ENCODE measurements at places on chromosomes 5 and 9.

- DNase-seq, result no peak
Measured at GRCh38 chr9:71250581-71250980, 129.2 kb upstream of the TRPM3 start.

DNA sequence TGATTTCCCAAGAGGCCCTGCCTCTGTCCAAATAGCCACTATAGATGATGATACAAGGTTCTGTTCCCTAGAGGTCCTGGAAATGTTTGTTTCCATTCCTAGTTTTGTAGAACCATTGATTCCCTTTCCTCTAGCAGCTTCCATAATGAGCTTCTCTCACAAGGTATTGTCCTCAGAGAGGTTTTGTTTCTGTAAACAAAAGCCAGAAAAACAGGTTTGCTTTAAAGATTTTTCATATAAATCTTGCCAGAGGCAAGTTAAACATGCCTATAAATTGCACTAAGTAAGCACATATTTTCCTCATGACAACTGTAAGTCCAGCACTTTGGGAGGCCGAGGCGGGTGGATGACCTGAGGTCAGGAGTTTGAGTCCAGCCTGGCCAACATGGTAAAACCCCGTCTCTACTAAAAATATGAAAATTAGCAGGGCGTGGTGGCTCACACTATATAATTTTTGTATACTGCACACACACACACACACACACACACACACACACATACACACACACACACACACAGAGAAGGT, 1787.7 kb downstream of the EFNA5 start:
- DNase-seq, result no peak

DNA sequence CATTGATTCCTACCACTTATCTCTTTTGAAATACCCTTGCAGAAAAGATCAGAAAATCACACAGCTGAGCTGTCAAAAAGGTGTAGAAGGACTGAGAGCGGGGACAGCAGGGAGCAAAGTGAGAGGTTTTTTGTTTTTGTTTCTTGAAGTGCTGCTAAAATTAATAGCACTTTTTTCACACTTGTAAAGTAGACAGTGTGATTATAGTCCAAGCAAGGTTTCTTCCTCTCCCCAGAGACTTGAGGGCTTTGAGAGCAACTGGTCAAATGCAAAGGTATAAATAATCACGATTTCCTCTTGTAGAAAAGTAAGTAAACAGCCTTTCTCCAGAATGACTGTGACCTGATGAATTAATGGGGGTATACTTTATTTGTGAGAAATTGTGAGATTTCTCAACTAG, 326.9 kb downstream of the ZNF608 start:
- DNase-seq, result no peak

DNA sequence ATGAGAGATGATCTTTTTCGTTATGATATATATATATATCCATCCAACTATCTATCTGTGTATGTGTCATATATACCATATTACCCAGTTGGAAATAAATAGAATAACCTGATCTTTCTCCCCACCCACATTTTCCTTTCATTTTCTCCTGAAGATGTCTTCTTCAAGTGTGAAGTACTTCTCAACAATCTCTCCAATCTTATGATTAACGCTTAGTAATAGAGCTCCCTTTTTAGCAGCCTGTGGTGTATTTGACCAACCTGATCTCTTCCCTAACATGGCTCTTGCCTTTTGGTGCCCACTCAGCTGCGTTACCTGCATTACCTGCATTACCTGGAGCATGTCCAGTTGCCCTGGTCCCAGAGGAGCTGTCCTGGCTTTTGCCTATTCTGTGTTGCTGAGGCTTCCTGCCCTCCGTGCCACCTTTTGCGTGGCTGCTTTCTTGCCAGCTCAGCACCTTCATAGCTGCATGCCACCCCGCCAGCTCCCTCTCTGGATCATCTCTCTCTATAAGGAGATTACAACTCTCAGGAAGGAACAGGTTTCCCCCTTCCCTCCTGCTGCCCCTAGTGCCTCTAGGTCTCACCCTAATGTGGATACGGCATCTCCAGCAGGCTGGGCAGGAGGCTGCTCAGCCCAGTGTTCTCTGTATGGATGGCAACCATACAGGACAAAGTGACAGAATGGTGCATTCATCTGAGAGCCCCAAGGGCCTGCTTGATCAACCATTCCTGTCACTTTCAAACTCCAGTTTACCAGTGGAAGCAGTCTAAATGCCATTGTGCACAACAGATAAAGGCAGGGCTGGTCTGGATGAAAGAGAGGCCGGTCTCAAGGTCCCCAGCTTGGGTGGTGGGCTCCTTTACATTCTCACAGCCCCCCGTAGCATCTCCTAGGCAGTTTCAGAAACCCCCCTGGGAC, 126.7 kb downstream of the GADD45G start:
- DNase-seq, result no peak

- DNase-seq, result no peak
Measured at GRCh38 chr5:91142386-91142785, 240.7 kb downstream of the ARRDC3 start.

- no peak for DNase-seq
Measured at GRCh38 chr9:122209451-122209850, 19.3 kb downstream of the LHX6 start.

DNA sequence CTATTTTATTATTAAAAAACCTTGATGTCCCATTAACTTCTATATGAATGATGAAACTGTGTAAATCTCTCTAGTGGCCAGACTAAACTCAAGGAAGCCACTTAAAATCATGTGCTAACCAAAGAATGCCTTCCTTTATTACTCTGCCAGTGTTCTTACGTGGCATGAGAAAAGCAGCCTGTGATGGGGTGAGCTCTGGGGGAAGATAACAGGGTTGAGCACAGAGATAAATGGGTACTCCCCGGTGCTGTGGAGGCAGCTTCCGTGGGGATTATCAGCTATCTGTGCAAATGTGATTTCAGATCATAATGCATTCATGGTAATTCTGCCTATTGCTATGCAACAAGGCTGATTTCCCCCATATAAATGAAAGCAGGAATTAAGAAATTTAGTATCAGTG, 181.3 kb downstream of the CAVIN4 start:
- no peak for DNase-seq

- DNase-seq, result no peak
Measured at GRCh38 chr5:111513131-111513520, 791 bp upstream of the STARD4 start.

DNA sequence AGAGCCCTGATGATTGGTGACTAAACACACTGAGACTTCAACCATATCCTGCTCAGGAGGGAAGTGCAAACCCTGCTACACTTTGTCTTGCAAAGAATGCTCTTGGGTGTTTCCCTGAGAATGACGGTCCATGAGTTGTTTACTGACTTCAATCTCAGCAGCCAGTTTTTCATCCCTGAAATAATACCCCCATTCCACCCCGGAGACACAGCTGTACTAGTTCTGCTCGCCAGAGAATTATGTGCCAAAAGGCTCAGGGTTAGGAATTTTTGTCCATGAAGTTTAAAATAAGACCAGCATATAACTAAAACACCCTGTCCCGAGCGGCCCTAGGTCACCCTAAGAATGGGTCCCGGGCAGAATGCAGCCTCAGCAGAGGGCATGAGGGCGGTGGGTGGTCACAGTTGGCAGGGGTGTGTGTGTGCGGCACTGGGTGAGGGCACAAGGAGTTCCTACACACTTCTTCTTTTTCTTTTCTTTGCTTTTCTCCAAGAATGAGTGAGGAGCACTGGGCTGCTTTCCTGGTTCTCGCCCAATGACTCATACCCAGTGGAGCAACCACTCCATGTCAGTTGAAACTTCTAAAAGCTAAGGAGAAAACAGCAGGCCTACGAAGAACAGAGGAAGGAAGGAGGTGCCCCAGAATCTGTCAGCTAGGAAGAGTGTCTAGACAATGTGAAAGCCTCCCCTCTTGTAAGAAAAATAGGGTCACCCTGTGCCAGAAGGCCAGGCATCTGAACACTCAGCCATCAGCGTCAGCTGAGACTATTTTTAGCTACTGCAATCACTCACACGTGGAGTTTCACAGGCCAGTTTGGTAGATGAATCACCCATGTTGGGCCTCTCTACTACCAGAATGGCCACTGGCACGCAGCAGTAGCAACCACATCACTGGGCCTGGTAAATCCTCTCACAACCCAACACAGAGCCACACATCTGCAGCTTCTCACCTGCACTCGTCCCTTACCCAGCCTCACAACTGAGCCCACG, 105.9 kb downstream of the DPYSL3 start:
- DNase-seq, result peak; percentile 86

- DNase-seq, result no peak
Measured at GRCh38 chr5:16082053-16082452, 97.5 kb downstream of the MARCHF11 start.

DNA sequence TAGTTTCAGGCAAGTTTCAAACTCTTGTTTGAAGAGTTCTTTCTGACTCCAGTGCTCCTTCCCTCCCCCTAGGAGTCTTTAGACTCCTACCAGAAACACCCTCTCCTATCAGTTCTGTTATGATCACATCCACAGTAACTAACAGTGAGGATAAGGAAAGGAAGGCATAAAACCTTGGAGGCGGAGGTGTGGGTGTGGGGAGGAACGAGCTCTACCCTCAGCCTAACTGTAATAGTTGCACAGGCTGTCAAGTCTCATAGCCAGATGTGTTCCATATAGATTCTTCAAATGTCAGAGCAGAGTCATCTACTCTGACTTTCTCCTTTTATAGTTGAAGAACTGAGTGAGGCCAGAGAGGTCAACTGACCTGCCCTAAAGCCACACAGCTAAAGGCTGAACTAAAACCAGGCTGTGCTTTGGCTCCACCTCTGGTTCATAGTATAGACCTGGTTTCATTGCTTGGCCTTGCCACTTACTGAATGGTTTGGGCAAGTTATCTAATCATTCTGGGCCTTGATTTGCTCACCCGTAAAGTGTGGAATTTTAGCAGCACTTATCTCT, 34.4 kb upstream of the PIK3R1 start:
- no peak for DNase-seq

GRCh38 chr5:170769898-170770416, 13.6 kb upstream of the GABRP start:
- no peak for DNase-seq

GRCh38 chr9:117278020-117278419, 136.8 kb downstream of the ASTN2 start:
- DNase-seq, result no peak

- no peak for DNase-seq
Measured at GRCh38 chr9:87545858-87546257, 48.2 kb downstream of the DAPK1 start.

DNA sequence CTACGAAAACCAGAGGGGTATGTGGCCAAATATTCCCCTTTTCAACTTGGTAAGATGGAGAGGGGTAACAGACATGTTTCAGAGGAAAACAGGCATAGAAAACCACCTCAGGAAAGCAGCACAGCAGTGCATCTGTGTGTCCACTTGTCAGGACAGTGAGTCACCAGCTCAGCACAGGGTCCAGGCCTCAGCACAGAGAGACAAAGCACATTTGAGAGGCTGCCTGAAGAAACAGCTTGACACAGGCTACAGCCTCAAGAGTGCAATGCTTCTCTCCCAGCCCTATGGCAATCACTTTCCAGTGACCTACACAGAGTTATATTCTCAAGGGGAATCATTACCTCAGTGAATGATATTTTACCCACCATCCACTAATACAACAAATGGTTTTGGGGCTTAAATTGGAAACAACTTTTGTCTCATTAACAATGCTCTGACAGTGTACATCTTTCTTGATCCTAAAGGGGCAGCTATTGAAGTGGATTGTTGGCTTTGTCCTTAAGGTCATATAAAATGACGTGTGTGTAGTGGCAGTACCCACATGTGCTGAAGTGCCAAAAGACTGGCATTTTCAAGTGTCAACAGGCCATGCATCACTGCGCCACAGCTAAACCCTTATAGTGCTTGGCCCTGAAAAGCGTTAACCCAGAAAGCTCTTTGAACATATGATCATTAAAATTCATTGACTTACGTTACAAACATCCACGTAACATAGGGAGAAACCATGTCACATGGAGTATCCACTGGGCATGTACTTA, 46.4 kb downstream of the ERMP1 start:
- DNase-seq, result peak; percentile 72

- no peak for DNase-seq
Measured at GRCh38 chr5:85488295-85488694, 1103.6 kb upstream of the EDIL3 start.

- DNase-seq, result peak; percentile 65
Measured at GRCh38 chr5:53480416-53481158, at the start of gene FST. Gene FST, plus strand, starts transcription at chr5:53480629. Its CDS starts 163 bp downstream, at chr5:53480792.

DNA sequence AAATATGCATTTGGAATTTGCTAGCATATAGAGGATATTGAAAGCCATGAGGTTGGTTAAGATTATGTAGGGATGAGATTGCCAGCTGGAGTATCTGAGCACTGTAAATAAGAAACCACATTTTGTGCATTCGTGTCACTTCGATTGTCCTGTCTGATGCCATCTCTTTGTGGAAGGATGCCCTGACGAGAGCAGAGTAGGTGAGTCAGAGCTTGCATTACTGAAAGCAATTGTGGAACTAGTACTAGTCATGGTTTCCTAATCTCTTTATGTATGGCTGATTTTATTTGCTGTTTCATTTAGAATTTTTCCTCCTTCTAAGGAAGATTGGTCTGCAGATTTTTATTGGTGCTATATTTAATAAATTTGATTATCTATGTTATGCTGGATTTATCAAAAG, 14.5 kb upstream of the TAS2R1 start:
- DNase-seq, result no peak

GRCh38 chr5:74179179-74179578, 461.3 kb downstream of the ENC1 start:
- DNase-seq, result no peak

GRCh38 chr9:129849901-129850300, 14.6 kb downstream of the USP20 start:
- no peak for DNase-seq

DNA sequence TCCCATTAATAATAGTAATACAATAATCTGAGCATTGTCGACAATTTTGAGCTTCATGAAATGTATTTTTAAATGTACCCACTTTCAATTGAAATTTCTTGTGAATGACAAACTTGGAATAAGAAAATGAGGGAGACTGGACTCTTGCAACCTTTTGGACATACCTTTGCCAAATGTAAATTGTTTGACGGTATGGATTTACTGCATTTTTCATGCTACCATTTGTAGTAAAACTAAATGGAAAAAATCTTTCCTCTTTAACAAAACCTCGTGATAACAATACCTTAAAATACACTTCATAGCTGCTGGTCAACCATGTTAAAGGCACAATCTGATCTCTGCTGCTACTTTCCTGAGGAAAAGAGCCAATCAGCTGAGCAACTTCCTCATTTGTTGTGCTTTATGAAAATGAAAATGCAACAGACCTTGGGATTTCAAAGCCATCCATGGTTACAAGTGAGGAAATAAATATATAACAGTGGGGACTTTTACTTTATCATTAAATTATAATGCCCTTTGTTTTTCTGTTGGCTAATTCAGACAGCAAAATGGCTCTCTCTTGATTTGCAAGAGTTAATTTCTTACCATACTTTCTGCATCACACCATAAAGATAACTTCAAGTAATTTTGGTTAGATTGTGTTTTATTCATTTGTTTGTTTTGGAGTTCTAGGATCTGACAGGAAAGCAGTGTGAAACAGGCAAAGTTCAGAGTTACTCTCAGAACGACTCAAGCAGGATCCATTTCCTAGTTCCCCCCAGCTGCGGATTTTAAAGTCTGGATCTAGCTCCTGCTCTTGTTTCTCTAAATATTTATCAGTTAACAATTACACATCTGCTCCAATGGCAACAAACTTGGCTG, 1.1 kb downstream of the ALDH1A1 start:
- DNase-seq, result no peak
